Caco-2 (cell line): ENCODE measurements at places on chromosomes 4 and X. TPM values are rescaled to one million over a fixed set of nuclear protein-coding genes. Genes with fewer than 3 reads are reported as not detected.

- DNase-seq = no peak
Measured at GRCh38 chr4:15694431-15694830, 8.4 kb upstream of the BST1 start.

- DNase-seq = no peak
Measured at GRCh38 chrX:81201071-81201470, 642 bp downstream of the HMGN5 start.

GRCh38 chrX:84188320-84188834, 378 bp upstream of the RPS6KA6 start:
- DNase-seq = peak; percentile 64

- no peak for DNase-seq
Measured at GRCh38 chr4:3313556-3314228, 20.9 kb downstream of the RGS12 start.

DNA sequence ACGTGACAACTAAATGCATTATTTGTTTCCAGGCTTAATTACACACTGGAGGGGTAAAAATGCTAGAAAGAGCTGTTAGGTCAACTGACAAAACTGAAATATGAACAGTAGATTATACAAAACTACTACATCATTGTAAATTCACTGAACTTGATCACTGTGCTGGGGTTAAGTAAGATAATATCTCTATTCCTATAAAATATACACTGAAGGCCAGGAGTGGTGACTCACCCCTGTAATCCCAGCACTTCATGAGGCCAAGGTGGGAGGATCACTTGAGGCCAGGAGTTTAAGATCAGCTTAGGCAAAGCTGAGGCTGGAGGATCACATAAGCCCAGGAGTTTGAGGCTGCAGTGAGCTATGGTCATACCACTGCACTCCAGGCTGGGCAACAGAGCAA, 31.8 kb upstream of the NKX6-1 start:
- DNase-seq = no peak

DNA sequence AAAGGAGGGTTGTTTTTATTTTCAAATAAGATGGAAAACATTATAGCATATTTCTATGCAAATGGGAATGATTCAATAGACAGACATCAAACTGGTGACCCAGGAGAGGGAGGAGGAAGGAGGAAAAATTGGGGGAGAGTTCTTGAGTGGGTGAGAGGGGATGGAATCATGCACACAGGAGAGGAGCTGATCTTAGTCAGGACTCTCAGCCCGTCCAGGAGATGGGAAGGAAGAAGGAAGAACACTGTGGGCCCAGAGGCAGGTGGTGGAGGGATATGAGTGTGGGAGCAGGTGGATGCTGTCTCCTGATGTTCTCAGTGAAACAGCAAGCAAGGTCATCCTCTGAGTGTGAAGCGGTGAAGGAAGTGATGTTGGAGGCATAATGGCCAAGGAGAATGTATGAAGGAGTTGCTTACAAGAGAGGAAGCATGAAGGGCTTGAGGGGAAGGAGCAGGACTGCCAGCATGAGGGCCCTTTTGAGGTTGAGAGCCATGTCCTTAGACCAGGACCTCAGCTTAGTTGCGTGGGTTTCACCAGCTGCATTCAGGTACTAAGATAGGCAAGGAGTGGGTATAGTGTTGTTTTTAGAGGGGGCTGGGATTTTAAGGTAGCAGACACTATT, 161.7 kb upstream of the NAP1L5 start:
- DNase-seq = no peak

GRCh38 chr4:110046588-110047049, 133.9 kb downstream of the EGF start:
- DNase-seq = no peak

The CXCL5 gene
- total RNA-seq = 0.21 TPM in 1 of 2 replicates, not detected in the other

The LDOC1 gene
- total RNA-seq = not detected in 2 replicates

The RTL9 gene
- total RNA-seq = 0.09 and 0.26 TPM in 2 replicates

The MYOZ2 gene
- total RNA-seq = 0.18 and 0.23 TPM in 2 replicates

The CENPVL1 gene
- total RNA-seq = not detected in 2 replicates

The DNAAF6 gene
- total RNA-seq = not detected in 2 replicates
